Right lung (tissue), 10 donors: ENCODE measurements at places on chromosomes 3 and 15.
A peak's percentile ranks its signal among the peaks of the same experiment; 100 is the strongest.

DNA sequence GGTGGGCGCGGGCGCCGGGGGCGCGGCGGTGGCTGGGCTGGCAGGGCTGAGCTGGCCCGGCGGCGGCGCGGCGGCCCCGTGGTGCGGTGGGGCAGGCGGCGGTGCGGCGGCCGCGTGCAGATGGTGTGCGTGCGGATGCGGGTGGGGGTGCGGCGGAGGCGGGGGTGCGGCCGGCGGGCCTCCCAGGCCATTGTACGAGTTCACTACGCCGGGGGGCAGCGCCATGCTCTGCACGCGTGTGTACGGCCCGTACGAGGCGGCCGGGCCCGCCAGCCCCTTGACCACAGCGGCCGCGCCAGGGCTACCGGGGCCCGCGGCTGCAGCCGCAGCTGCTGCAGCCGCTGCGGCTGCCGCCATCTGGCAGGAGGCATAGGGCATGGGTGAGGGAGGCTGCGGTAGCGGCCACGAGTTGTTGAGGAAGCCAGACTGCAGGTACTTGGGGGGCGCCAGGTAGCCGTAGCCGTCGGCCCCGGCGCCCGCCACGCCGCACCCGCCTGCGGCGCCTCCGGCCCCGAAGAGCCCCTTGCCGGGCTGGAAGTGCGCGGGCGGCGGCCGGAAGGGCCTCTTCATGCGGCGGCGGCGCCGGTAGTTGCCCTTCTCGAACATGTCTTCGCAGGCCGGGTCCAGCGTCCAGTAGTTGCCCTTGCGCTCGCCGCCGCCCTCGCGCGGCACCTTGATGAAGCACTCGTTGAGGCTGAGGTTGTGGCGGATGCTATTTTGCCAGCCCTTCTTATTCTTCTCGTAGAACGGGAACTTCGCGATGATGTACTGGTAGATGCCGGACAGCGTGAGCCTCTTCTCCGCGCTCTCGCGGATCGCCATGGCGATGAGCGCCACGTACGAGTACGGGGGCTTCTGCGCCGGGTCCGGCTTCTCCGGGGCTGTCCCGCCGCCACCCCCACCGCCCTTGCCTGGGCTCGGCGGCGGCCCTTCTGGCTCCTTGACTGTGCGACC is 951 bp downstream of the FOXL2 start:
- DNase-seq, result no peak

- peak; percentile 68 for DNase-seq
Measured at GRCh38 chr3:16177962-16178627, 3.6 kb downstream of the GALNT15 start.

- no peak for DNase-seq
Measured at GRCh38 chr3:188842639-188843038, 329.1 kb upstream of the TPRG1 start.

- no peak for DNase-seq
Measured at GRCh38 chr3:158763421-158763820, 31.2 kb upstream of the RARRES1 start.
